ENCODE measurements at places on chromosomes 1 and 21. TPM values are rescaled to one million over a fixed set of nuclear protein-coding genes. Genes with fewer than 3 reads are reported as not detected.

The PDZK1IP1 gene
- total RNA-seq = not detected

The SYF2 gene
- 49.7 TPM for total RNA-seq

GRCh38 chr1:217027403-217028080 lies 304.3 kb upstream of the ESRRG start:
- no peaks in the 10 kb centered on the region for H3K4me1 ChIP-seq
- no peak overlapping the region for H3K27ac ChIP-seq
- H3K27me3 ChIP-seq = no peaks in the 10 kb centered on the region
- no peak for DNase-seq
- H3K4me3 ChIP-seq = no peak overlapping the region
- H3K36me3 ChIP-seq = no peaks in the 10 kb centered on the region

DNA sequence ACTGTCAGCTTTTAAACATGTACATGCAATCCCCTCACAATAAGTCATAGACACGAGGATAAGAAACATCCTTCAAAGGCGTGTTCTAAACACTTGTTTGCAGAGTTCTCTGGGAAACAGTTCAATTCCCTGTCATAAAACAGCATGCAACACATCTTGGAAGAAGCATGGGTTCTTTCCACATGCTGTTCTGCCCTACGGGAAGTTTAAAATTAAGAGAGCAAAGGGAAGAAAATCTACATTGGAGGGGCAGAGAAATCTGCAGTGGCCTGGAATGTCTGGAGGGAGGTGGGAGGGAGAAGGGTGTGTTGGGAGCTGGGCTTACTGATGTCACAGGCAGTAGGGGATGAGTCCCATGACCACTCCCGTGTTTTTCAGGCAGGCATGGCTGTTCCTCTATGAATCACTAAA lies 98.3 kb upstream of the SLC2A1 start:
- H3K4me1 ChIP-seq = no peaks in the 10 kb centered on the region
- H3K4me3 ChIP-seq = no peak overlapping the region
- no peaks in the 10 kb centered on the region for H3K36me3 ChIP-seq
- H3K27ac ChIP-seq = no peak overlapping the region

The GNAT2 gene
- 0.16 TPM for total RNA-seq

- H3K36me3 ChIP-seq = no peaks in the 10 kb centered on the region
- no peaks in the 10 kb centered on the region for H3K4me1 ChIP-seq
- no peak for DNase-seq
- no peak overlapping the region for H3K27ac ChIP-seq
Measured at GRCh38 chr1:238916828-238917227, 469.5 kb upstream of the CHRM3 start.

- H3K27me3 ChIP-seq = no peaks in the 10 kb centered on the region
- DNase-seq = peak; percentile 58
- H3K27ac ChIP-seq = peak overlapping the region; percentile 16
- peaks cover 7% of the 10 kb centered on the region for H3K36me3 ChIP-seq
Measured at GRCh38 chr1:205324781-205325180, 3.2 kb upstream of the NUAK2 start.

- DNase-seq = no peak
- H3K36me3 ChIP-seq = no peaks in the 10 kb centered on the region
- H3K4me1 ChIP-seq = no peaks in the 10 kb centered on the region
- no peaks in the 10 kb centered on the region for H3K27me3 ChIP-seq
- H3K27ac ChIP-seq = no peak overlapping the region
Measured at GRCh38 chr1:6507037-6507428, 15.6 kb upstream of the PLEKHG5 start.

DNA sequence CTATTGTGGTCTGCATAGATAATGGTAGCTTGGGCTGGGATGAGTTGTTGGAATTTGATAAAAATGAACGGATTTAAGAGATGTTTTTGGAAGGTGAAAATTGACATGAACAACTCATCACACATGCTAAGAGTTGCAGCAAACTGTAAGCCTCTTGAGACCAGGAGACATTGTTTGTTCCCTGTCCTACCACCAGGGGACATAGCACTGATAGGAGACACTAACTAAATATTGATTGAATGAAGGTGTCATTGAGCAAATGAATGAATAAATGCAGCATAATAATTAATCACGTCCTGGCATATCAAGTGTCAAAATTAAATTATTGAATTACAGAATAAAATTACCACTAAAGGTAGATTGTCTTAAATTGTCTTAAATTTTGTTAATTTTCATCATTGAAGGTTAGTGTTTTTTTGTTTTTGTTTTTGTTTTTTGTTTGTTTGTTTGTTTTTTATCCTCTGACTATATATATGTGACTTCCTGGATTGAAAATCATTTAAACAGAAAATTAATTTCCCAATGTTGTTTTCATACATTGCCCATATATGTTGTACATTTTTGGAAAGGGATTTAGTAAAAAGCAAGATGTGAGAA lies 285.3 kb upstream of the C1orf105 start:
- DNase-seq = no peak
- H3K27me3 ChIP-seq = no peaks in the 10 kb centered on the region
- peaks cover 19% of the 10 kb centered on the region for H3K36me3 ChIP-seq
- H3K27ac ChIP-seq = peak overlapping the region; percentile 73

The CFAP74 gene
- not detected for total RNA-seq

The OBSCN gene
- 0.06 TPM for total RNA-seq

The ZSCAN20 gene
- total RNA-seq = 8.5 TPM

GRCh38 chr1:3785456-3786157 lies 10.7 kb downstream of the LRRC47 start:
- H3K27me3 ChIP-seq = no peaks in the 10 kb centered on the region
- DNase-seq = no peak
- no peaks in the 10 kb centered on the region for H3K4me1 ChIP-seq
- H3K27ac ChIP-seq = no peak overlapping the region
- no peak overlapping the region for H3K4me3 ChIP-seq
- peaks cover 79% of the 10 kb centered on the region for H3K36me3 ChIP-seq

GRCh38 chr1:147215540-147215916 lies 9.6 kb downstream of the FMO5 start:
- DNase-seq = no peak
- no peaks in the 10 kb centered on the region for H3K4me1 ChIP-seq
- H3K27me3 ChIP-seq = no peaks in the 10 kb centered on the region
- H3K4me3 ChIP-seq = no peak overlapping the region
- H3K27ac ChIP-seq = no peak overlapping the region
- no peaks in the 10 kb centered on the region for H3K36me3 ChIP-seq

- no peak overlapping the region for H3K4me3 ChIP-seq
- no peaks in the 10 kb centered on the region for H3K36me3 ChIP-seq
Measured at GRCh38 chr1:113542221-113542701, 151.9 kb downstream of the MAGI3 start.

DNA sequence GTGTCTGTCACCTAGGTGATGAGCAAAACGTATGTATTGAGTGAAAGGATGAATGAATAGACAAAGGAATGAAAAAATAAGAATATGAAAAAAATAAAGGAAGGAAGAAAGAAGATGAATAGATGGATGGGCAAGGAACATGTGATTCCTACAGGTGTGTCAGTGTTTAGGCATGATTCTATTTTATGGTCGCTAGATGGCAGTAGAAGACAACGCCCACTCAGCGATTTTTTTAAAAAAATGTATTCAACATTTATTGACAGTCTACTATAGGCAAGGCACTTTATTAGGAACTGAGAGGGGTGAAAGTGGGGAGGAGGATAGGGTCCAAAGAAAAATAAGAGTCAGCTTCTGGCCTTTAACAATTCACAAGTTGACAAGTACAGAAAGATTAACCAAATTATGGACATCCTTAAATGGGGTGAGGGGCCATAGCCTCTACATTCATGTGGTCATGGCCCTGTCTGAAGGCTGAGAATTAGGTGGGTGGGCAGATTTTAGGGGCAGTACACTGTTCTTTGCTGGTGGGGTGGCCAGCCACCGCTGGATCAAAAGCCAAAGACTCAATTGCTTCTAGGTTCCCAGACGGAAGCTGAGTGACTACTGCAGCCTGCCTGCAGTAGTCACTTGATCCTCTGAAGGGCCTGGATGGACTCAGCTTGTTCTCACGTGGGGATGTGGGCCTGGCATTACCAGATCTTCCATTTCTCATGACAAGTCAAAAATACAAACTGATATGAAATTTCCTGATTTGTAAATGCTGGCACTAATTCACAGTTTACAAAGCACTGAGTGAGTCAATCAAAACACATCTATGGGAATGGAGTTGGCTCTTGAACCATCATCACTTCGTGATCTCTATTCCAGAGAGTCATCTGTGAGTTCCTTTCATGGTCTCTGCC lies 83.9 kb downstream of the FASLG start:
- no peak for DNase-seq
- no peaks in the 10 kb centered on the region for H3K36me3 ChIP-seq
- H3K27ac ChIP-seq = no peak overlapping the region
- H3K4me3 ChIP-seq = no peak overlapping the region

- no peak for DNase-seq
- H3K36me3 ChIP-seq = no peaks in the 10 kb centered on the region
- H3K27me3 ChIP-seq = no peaks in the 10 kb centered on the region
Measured at GRCh38 chr1:36472656-36473055, 8.5 kb upstream of the MRPS15 start.

GRCh38 chr1:231781892-231782291 lies 155.3 kb downstream of the DISC1 start:
- H3K4me3 ChIP-seq = no peak overlapping the region
- H3K4me1 ChIP-seq = no peaks in the 10 kb centered on the region
- no peaks in the 10 kb centered on the region for H3K36me3 ChIP-seq
- no peak for DNase-seq
- no peak overlapping the region for H3K27ac ChIP-seq
- no peaks in the 10 kb centered on the region for H3K27me3 ChIP-seq

All from SJSA1 (cell line).